ENCODE measurements at places on chromosomes 11 and 22.
A peak's percentile ranks its signal among the peaks of the same experiment; 100 is the strongest.

- DNase-seq = peak; percentile 43
Measured at GRCh38 chr11:5123802-5124521, 14.2 kb downstream of the OR52A5 start.

GRCh38 chr11:61270354-61271076 is 24.6 kb downstream of the VWCE start:
- DNase-seq = no peak

DNA sequence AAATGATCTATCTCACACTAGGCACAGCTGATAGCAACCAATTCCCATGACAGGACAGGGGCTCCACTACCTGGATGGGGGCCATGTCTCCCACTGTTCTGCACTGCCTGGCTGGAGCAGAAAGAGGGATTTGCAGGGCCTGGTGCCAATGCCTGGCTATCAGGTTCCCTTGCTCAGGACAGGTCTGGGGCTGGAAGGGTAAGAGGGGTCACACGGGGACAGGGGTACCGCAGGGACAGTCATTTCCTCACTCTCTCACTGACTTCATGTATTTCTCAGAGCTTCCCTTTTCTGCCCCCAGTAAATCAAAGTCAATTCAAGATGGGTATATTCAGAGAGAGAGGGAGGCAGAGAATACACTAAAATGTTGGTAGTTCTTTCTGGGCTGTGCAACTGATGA is 119.1 kb upstream of the CSNK2A3 start:
- no peak for DNase-seq

DNA sequence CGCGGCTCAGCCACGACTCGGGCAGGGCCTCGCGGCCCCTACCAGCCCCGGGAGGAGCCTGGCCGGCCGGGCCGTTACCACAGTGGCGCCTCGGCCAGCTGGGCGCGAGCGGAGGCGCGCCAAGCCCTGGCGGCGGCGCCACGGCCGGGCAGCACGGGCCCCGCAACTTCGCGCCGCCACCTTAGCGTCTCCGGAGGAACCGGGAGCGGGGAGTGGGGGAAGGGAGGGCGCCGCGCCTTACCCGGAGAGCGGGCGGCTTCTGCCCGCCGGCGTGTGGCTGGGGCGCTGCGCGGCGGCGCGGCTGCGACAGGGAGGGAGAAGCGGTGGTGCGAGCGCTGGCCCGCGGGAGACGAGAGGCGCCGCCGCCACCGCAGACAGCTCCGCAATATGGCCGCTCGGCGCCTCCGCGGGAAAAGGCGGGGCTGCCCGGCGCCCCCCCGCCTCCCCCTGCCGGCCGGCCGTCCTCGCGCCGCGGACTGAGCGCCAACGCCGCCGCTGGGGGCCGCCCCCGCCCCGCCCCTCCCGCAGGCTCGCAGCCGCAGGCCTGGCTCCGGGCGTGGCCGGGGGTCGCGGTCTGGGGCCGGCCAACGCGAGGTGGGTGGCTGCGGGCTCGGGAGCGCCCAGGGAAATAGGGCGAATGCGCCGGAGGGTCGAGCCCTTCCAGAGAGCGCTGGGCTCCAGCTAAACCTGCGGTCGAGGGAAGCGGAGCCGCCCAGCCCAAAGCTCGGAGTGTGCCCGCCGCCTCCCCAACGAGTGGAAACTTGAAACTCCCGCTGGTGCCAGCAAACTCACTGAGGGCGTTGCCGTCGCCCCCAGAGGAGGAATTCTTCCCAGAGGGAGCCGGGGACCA is at the start of gene RDX:
TSS of gene RDX (minus strand) at position 389 of the 850 bp plus-strand sequence. CDS start 16,922 bp downstream, outside the sequence.
- peak; percentile 66 for DNase-seq

DNA sequence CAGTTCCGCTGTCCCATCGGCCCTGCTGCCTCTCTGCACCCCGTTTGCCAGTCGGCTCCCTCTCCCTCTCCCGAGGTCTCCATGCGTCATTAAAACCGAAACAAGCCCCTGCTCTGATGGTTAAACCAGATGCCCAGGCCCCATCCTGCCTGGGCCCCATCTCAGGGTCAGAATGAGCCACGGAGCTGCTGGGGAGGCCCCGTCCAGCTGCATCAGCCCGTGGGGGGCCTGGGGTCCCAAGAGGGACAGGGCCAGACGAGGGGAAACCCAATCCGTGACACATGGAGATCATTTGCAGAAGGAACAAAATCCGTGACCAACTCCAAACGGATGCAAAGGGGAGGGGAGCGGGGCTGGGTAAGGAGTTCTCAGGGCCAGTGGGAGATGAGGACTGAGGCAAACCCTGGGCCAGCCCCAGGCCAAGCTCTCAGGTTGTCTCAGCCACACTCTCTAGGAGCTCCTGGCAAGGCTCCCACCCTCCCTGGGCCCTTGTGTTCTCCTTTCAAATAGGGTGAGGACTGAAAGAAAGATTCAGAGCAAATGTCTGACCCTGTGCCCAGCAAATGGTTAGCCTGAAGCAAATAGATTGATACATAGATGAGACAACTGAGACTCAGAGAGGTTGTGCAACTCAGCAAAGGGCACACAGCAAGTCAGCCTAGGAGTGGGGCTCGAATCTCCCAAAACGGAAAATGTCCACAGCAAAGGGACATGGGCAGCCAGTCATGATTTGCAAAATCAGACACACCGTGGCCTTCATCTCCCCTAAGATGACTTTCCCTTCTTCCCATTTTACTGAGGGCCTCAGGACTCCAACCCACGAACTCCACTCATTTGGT is 162.1 kb downstream of the MN1 start:
- no peak for DNase-seq

DNA sequence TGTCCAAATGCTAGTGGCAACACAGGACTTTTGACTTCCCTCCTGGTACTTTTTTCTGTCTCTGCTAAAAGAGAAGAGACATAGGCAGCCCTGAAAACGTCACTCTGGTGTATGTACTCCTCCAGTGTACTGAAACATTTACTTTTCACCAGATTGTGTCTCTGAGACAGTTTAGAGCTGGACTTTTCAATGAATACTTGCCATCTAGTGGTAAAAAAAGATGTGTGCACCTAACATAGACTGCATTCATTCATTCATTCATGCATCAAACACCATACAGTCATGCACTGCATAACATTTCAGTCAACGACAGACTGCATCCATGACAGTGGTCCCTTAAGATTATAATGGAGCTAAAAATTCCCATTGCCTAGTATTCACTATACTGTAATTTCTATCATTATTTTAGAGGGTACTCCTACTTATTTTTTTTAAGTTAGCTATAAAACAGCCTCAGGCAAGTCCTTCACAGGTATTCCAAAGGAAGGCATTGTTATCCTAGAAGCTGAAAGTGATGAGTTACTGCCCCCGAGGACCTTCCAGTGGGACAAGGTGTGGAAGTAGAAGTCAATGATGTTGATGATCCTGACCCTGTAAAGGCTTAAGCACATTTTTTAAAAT is 186.2 kb downstream of the SPON1 start:
- DNase-seq = no peak

- DNase-seq = no peak
Measured at GRCh38 chr22:32232191-32232830, 22.8 kb downstream of the SLC5A4 start.

DNA sequence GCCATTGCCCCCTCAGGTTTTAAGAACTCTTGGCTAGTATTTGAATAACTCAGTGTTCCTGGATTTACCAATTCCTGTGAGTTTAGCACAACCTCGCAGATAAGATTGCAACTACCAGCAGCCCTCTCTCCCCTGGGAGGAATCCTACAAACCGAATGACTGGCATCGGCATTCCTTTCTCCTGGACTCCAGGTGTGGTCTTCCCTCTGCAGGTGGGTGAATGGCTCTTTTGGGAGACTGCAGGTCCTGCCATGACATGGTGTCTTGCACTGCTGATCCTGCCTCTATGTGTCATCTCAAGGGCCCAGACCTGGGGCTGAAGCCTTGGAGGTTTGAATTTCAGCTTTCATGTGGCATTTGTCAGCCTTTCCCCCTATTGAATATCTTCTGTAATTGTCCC is 105.6 kb downstream of the PKNOX2 start:
- no peak for DNase-seq

- DNase-seq = no peak
Measured at GRCh38 chr11:69640260-69640994, 529 bp upstream of the CCND1 start.

DNA sequence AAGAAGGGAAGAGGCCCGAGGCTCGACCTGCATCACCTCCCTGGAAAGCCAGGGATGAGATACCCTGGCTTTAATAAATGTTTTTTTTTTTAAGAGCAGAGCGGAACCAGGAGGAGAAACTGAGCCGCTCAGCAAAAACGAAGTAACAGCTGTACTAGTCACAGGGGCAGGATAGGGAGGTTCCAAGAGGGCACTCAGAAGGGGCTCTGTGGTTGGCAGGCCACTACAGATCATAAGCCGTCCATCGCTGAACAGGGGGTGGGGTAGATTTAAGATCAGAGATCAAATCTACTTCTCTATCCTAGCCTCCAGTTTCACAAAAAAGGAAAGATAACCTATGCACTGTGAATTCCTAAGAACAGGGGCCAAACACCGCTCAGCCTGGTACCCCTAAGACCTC is 625 bp downstream of the EIF3D start:
- no peak for DNase-seq

- DNase-seq = peak; percentile 26
Measured at GRCh38 chr22:37095113-37095512, 14.4 kb downstream of the TMPRSS6 start.

DNA sequence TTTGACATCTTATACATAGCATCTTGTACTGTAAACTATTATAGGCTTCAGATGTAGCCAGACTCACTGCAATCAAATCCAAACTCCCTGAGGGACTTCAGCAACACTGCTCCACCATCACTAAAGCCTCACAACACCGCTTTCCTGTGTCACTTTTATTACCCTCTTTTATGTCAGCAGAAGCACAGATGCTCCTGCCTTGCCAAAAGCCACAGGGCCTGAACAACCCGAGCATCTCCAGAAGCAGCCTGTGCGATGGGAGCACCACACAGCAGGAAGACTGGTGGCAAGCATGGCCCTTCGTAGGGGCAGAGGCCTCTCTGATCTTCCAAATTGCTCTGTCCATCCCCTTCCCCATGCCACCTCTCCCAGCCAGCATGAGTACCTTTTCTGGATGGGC is 22.9 kb downstream of the TMEM123 start:
- DNase-seq = peak; percentile 26

- DNase-seq = no peak
Measured at GRCh38 chr11:10693509-10694081, at the start of gene IRAG1. Gene IRAG1 (minus strand): TSS chr11:10693755. CDS start chr11:10693602, 153 bp downstream.

DNA sequence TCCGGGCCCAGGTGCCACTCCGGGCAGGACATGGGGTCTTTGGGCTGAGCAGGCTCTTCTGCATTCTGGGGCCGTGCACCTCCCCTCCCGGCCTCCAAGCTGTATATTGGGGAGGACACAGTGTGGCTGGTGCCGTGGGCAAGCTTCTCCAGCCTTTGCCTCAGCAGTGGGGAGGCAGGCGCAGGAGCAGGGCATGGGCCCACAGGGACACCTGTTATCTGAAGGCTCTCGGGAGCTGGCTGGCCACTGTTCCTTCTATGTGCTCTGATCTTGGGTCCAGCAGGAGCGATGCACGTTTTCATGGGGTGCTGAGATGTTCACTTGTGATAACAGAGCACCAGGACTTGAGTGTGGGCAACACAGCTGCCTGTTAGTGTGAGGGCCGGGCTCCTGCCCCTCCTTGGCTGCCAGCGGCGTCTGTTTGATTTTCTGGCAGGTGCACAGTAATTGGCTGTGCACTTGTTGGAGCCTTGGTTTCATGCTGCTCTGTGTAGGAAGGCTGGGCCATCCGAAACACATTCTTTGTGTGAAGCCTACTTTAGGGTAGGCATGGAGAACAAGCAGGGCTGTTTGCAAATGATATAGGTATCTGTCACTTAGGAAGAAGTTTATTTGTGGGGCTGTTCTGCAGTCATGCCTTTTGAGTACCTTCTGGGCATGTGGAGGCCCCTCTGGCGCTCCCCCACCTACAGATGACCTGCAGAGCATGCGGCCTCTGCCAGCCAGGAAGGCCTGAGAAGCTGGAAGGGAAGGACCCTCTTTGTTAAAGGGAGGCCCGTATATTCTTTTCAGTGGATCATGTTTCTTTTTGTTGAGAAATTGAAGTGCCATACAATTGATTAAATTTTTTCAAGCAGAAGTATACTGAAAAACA is 201.5 kb downstream of the TBC1D22A start:
- no peak for DNase-seq

GRCh38 chr11:35520376-35520775 is 5.0 kb downstream of the PAMR1 start:
- no peak for DNase-seq

GRCh38 chr11:128341280-128342248 is 245.8 kb downstream of the ETS1 start:
- DNase-seq = peak; percentile 81

- no peak for DNase-seq
Measured at GRCh38 chr11:58506935-58507334, 970 bp downstream of the OR5B21 start.

- DNase-seq = no peak
Measured at GRCh38 chr11:95891423-95892170, 32.3 kb downstream of the MTMR2 start.

DNA sequence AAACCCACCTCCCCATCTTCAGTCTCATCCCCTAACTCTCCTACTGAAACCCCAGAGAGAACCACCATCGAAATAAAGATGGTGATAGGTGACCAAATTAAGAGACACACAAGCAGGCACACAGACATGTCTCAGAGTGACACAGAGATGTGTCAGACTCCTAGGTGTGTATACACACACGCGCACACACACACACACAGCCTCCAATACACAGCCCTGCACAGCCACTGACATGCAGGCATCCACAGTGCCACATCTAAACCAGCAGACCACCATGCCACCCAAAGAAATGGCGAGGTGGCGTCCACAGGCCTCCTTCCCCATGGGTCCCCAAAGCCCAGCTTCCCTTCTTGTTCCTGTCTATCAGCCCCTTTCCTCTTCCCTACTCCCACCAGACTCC is 27.4 kb downstream of the NRXN2 start:
- DNase-seq = no peak

- DNase-seq = peak; percentile 84
Measured at GRCh38 chr11:35235936-35236666, 97.1 kb downstream of the CD44 start.

DNA sequence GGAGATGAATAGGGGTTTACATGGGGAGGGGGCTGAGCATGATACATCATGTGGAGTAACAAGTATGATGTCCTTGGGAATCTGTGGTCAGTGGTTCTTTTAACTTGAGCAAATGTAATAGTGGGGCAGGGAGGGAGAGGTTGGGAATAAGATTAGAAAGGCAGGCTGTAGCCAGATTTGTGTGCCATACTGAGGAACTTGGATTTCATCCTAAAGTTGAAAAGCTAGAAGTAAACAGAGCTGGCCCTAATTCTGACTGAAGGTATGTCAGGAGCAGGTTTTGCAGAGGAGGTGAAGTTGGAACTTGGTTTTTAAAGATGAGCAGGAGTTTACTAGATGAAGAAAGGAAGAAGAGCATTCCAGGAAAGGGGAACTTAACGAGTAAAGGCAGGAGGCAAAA is 108.3 kb upstream of the RRM1 start:
- no peak for DNase-seq

GRCh38 chr11:83558281-83558680 is 272.1 kb upstream of the CCDC90B start:
- DNase-seq = no peak
